ENCODE measurements at places on chromosomes 2 and 18.

- no peak for DNase-seq
Observed at GRCh38 chr2:8232871-8233270, 449.0 kb upstream of the ID2 start.

GRCh38 chr2:18825838-18826237 lies 236.5 kb upstream of the NT5C1B start:
- DNase-seq, result no peak

DNA sequence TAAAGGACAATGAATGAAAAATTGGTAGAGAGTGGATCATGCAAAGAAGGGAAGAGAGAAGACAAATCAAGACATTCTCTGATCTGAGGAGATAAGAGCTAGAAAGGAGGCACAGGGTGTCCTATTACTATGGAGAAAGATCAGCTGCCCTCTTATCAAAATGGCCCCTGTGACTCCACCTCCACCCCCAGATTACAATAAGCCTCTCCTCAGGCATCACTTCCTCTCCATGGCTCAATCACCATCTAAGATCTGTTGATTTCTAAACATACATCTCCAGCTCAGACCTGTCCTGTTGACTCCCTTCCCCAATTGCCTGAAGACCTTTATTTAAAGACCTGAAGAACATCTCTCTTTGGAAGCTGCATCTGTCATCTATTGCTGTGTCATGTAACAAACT lies 43.2 kb downstream of the SP100 start:
- no peak for DNase-seq

DNA sequence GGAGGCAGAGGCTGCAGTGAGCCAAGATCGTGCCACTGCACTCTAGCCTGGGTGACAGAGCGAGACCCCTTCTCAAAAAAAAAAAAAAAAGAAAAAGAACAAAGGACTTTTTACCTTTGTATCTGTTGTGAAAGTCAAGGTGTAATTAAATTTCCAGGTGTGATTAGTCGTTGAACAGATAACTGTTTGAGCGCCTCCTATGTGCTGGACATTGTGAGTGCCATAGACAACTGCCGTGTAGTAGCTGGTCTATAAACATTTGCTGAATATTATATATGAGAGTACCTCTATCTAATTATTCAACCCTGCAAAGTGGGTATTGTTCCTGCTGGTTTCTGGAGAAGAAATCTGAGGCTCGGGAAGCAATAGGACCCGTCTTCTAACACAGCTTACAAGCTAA lies 71.8 kb downstream of the ASAP2 start:
- no peak for DNase-seq

GRCh38 chr2:1236606-1237005 lies 176.7 kb upstream of the TPO start:
- no peak for DNase-seq

- no peak for DNase-seq
Observed at GRCh38 chr2:192026825-192027120, 168.0 kb downstream of the TMEFF2 start.

DNA sequence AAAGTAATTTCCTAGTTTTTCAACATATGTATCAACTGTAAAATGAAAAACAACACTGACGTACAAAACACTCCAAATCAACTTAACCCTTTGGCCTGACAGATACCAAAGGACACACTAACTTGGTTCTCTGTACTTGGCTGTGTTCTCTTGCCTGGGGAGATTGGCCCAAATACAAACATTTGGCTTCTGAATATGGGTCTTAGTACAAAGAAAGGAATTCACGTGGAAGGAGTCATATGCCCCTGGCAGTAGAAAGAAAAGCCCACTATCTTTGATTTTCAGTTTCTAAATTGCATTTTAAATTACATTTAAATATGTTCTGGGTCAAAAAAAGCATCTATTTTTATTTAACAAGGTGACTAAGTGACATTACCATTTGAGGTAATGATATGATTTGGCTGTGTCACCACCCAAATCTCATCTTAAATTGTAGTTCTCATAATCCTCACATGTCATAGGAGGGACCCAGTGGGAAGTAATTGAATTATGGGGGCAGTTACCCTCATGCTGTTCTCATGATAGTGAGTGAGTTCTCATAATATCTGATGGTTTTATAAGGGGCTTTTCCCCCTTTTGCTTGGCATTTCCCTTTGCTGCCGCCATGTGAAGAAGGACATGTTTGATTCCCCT lies 153.6 kb upstream of the CCDC195 start:
- DNase-seq, result no peak

DNA sequence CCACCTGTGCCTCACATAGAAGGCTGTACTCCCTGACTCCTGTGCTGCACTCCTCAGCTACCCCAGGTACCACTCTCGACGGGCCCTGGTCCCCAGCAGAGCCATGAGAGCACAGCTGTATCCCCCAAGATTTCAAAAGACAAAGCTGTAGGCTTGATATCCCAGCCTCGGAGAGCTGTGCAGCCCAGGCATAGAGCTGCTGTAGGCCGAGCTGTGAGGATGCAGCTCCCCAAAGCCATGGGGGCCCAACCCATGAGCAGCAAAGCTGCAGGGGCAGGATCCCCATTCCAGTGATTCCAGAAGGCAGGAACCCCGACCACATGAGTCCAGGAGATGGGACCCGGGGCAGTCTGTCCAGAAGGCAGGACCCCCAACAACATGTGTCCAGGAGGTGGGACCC lies 123.8 kb upstream of the CBLN2 start:
- no peak for DNase-seq

DNA sequence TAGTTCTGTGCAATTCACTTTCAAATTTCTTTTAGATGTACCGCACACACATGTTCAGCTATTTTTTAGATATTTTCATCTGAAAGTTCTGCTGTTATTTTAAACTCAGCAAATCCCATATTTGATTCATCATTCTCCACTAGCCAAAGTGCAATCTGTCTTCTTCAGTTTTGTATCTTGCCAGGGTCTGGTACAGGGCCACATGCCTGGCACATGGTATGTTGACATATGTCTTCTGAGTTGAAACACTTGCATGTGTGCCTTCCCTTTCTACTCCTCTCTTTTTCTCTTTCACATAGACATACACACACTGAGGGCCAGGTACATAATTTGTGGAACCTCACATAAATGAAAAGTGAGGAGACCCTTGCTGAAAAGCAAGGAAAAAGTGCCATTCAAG lies 25.7 kb upstream of the SESTD1 start:
- no peak for DNase-seq

DNA sequence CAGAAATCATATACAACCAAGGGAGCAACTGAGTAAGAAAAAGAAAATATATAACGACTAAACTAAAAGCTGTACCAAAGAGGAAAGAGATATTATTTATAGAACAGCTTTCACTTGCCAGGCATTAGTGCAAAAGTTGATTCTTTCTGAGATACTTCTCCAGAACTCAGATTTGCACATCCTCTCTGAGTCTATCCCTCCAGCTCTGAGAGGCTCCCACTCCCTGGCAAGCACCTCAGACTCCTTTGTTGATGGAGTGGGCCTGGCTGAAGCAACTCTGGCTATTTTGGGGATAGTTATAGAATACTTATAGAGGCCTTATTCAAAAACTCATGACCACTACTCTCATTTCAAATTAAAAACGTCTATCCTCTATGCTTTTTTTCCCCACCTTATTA lies 501.6 kb upstream of the TNP1 start:
- no peak for DNase-seq

DNA sequence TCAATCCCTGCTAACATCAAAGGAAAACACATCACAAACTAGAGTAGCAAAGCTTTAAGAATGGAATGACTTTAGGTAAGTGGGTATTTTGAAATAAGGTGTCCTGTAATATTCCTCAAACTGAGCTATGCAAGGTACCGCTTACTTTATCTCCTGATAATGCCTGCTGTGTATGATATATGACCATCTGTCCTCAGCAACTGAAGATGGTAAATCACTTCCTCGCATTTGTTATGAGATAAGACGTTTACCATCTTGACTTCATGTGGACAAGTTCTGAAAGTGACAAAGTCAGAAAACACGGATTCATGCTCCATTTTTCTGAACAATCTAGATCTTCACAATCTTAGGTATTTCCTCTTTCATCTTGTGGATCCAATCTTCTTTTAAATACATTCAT lies 49.3 kb upstream of the PTPRM start:
- no peak for DNase-seq
